NCI-H187 treated with DMSO at 0.1 percent for 48 hours (cell line): ENCODE measurements at places on chromosomes 2 and 18.

GRCh38 chr2:17747684-17748452 lies 5.7 kb downstream of the SMC6 start:
- no peak for DNase-seq

DNA sequence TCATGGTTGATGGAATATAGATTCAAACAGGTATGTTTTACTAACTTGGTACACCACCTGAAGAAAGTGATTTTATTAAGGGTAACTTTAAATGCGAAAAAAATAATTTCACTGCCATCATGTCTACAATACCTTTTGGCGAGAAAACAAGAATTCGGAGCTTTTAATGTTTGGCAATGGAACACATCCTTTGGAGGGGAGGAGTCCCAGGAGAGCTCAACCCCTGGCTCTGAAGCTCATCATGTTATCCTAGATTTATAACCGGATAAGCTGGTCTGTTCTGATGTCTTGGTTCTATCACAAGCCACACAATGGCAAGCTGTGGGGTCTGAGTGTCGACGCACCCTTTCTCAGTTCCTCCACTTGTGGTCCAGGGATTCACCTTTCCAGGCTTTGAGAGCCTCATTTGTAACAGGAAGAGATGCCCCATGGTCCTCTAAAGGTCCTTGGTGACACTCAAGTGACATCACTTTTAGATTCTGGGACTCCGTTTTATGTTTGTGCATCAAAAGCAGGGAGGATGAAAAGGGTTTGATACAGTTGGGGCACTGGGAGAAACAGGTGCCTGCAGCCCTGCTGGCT lies 172.7 kb downstream of the BCL2 start:
- no peak for DNase-seq

- DNase-seq: no peak
Measured at GRCh38 chr18:79071037-79071436, 1.8 kb downstream of the ATP9B start.

DNA sequence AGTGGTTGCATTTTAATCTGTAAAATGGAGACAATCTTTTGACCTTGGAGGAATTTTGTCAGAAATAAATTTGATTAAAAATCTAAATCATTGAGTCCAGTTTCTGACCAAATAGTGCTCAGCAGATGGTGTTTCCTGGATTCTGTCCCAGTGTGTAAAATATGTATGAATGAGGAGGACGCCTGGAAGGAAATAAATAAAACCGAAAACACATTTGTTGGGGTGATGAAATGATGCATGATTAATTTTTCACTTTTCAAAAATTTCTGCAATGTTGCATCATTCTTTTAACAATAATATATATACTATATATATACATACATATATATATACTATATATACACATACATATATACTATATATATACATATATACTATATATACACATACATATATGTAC lies 261.1 kb upstream of the TRIB2 start:
- DNase-seq: no peak

DNA sequence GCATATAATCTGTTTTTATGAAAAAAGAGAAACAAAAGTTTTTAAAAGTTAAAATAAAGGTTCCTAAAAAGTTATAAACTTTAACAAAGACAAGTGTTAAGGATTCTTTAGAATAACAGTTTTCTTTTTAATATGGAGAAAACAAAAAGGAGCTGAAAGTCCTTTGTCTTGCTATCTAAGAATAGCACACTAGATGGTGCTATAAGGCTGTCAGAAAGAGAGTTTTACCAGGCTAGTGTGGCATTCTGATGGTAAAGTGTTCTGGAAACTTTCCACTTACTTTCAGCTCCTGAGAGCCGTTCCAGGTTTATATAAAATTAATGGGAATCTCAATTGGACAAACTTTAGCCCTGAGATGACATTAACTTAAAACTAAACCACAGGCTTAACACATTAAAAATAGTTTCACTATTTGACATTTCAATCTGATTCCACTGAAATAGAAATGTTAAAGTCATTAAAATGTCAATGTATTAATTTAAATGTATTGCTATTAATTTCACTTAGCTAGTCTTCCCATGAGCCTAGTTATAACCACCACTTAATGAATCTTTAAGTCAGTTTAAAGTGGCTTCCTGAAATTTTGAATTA lies 3.7 kb downstream of the FBXO48 start:
- no peak for DNase-seq

DNA sequence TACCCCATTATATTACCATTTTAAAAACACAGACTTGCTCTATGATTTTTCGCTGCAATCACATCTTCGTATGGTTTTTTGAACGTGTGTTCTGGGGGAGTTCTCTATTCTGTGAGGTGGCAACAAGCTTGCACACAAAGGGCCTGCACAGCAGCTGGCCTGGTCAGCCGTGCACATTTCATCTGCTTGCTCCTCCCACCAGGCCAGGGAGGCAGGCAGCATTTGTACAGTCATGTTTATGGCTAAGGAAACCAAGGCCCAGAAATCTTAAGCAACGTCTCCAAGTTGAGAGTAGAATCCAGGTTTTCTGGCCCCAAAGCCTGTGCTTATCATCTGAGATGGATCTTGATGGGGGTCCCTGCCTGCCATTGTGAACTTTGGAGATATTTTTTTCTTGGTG lies 106.4 kb upstream of the SMIM21 start:
- no peak for DNase-seq

DNA sequence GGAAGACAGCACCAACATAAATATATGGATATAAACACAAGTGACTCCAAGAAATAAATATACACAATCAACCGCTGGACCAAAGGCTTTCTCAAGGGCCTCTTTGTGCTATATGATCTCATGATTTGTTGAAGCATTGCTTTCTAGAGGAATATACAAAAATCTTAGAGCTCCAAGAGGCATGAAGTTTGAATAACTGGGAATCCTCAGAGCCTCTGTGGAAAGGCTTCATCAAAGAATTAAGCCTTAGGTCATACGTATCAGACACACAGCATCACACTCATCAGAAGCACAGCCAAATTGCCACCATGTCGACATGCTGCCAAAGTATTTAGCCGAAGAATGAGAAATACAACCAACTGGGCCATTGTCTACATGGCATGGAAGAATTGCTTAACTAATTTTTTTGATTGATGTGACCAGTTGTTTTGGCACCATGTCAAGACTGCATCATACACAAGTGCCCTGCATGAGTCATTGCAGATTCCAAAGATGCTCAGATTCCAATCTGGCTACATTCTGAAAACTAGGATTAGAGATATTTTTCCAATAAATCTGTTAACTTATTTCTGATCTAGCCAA lies 860.6 kb upstream of the ZEB2 start:
- DNase-seq: no peak

- no peak for DNase-seq
Measured at GRCh38 chr2:69067866-69068265, 54.9 kb downstream of the ANTXR1 start.

DNA sequence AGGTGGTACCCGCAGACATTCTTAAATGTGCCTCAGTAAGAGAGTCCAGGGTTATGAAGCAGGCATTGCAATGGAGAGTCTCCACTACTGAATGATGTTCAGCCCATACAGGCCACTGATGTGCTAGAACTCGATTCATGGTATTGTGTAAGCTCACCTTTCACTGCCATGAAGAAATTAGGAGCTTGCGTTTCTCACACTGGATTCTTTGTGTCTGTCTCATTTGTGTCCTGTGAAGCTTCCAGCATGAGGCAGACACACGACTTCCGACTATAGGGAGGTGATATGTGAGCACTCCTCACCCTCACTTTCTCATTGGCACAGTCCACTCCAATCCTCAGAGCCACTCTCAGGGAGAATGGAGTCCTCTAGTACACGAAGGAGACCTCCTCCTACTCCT lies 677.4 kb upstream of the RAB6C start:
- no peak for DNase-seq

- DNase-seq: no peak
Measured at GRCh38 chr18:23884681-23885375, 129.7 kb upstream of the TTC39C start.

DNA sequence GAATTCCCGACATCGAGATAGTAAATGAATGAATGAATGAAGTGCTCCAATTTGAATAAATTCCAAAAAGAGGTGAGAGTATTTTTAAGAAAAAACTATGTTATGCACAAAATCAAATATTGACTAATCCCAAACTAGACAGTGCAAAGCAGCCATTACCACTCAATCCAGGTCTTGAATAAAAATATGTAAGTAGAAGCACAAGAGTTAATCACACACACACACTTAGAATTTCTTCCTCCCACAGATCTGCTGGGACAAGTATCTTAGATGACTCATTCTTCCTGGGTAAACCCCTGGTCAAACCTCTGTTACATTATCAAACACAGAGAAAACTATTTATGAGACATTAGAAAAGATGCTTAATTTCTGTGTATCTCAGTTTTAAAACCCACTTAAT lies 102.0 kb downstream of the PLA2R1 start:
- DNase-seq: no peak

DNA sequence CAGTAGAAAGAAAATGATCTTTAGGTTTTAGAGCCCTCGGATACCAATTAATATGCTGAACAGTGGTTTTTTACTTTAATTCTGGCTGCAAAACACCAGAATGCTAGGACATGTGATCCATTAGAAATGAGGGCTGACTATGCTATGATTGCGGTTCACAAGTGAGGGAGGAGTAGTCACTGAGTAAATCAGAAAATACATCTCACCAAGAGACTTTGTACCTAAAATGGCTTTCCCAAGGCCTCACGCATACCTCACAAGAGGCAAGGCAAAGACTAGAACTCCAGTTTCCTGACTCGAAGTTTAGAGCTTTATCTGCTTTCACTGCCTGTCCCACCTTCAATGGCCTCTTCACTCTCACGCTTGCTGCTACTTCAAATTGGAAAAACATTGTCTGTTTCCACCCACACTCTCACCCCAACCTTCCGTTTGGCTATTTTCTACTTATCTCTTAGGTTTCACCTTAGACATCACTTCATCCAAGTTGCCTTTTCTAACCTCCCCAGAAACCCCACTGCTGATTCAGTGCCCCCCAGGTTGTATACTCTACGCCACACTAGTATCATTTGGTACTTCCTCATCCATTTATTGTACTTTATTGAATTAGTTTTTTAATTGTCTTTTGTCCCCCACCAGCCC lies 5.1 kb upstream of the MBD2 start:
- no peak for DNase-seq
